ENCODE measurements at places on chromosomes 13 and 19.

- DNase-seq, result no peak
Observed at GRCh38 chr19:17943274-17944221, 10.7 kb downstream of the CCDC124 start.

- no peak for DNase-seq
Observed at GRCh38 chr19:53555352-53555751, 17.4 kb downstream of the ZNF331 start.

DNA sequence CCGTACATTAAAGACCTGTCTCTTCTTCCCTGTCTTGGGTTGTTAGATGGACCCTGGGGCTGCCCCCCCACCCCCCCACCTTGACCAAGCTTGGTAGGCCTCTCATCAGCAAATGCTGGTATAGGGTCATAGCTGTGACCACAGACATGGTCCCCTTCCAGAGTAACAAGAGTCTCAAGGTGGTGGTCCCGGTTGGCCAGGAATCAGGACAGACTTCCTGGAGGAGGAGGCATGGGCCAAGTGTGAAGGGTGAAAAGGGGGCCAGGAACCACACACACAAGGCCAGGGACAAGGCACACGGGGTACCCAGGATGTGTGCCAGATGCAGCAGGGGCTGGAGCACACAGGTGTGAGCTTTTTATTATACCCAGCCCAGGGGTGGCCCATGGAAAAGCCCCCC lies 1.1 kb upstream of the MRI1 start:
- DNase-seq, result no peak

GRCh38 chr19:17681505-17682125 lies 6.5 kb downstream of the UNC13A start:
- no peak for DNase-seq

DNA sequence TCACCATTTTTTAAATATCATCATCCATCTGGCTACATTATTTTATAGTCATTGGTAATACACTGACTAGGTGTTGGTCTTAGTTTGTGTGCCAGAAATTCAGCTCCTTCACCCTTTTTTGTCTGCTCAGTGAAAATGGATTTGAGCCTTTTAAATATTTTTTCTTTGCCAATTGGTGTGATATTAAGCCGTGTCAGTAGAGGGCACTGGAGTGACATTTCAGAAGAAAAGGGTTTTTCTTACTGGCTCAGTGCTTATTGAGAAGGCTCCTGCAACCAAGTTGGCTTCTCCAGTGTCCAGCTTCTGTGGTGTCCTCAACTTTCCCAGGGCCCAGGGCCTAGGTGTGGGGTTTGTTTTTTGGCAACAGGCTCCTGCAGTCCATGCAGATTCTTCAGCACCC lies 546.6 kb downstream of the DACH1 start:
- DNase-seq, result no peak

DNA sequence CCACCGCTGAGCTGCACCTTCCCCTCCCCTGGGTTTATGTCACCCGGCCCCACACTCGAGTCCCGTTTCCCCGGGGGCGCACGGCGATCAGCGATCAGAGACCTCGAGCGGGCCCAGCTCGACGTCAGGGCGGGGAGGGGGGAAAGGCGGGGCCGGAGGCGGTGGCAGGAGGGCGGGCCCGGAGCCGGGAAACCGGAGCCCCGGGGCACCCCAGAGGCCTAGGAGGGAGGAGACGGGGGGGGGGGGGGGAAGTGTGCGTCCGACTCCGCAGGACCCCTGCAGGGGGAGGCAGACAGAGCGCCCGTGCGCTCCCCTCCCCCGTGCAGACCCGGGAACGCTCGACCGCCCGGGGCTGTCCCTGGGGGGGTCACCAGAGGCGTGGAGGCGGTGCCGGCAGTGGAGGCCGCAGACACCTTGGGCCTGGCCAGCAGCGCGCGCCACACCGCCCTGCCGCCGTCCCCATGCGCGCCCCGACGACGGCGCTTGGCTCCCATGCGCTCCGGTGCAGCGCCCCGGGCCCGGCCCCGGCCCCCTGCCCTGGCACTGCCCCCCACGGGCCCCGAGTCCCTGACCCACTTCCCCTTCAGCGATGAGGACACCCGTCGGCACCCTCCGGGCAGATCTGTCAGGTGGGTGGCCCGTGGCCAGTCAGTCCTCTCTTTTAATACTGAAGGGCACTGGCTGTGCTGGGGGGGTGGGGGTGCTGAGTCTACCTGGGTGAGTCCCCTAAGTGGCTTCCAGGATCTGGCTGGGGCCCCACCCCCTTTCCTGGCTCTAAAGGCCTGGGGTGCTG lies 11.8 kb downstream of the PDE4A start:
- DNase-seq, result no peak

GRCh38 chr19:43780706-43781525 lies at the start of gene KCNN4:
Gene KCNN4, minus strand, starts transcription at chr19:43780973. Its CDS starts 112 bp downstream, at chr19:43780861.
- peak; percentile 95 for DNase-seq

DNA sequence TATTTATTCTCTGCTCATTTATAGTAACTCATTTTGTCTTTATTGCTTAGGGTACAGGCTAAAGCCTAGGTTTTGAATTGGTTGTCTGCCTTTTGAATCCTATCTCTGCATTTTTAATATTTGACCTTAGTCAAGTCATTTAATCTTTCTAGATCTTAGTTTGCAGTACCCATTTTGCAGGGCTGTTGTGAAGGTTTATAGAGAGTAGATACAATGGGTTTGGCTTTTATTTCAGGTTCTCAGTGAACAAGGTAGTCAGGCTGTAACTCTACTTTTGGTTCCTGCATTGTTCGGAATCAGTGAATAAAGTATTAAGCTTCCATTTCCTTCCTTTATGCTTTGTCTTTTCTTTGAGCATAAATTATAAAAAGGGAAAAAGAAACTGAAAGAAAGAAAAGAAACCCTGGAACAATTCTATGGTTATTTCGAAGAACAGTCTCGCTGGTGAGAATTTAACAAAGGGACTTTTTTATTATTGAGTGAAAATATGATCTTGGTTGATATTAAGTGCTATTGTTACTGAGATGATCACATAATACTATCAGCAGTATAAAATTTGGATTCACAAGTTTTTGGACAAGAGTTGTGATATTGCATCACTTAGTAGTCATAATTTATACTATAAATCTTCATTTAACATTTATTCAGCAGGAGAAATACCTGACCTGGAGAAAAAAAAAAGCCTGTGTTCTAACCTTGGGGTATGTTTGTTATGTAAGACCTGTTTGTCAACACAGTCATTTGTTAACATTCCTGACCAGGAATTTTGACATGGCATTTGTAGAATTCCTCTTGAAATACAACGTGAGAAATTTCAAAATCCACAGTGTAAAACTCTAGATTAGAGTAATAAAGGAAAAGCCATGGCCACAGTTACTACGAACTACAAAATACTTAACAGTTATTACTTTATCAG lies 91.3 kb downstream of the ZMYM2 start:
- DNase-seq, result no peak

- DNase-seq, result no peak
Observed at GRCh38 chr19:8321986-8322637, 816 bp downstream of the RPS28 start.

- no peak for DNase-seq
Observed at GRCh38 chr19:38685666-38686529, 38.4 kb downstream of the ACTN4 start.

DNA sequence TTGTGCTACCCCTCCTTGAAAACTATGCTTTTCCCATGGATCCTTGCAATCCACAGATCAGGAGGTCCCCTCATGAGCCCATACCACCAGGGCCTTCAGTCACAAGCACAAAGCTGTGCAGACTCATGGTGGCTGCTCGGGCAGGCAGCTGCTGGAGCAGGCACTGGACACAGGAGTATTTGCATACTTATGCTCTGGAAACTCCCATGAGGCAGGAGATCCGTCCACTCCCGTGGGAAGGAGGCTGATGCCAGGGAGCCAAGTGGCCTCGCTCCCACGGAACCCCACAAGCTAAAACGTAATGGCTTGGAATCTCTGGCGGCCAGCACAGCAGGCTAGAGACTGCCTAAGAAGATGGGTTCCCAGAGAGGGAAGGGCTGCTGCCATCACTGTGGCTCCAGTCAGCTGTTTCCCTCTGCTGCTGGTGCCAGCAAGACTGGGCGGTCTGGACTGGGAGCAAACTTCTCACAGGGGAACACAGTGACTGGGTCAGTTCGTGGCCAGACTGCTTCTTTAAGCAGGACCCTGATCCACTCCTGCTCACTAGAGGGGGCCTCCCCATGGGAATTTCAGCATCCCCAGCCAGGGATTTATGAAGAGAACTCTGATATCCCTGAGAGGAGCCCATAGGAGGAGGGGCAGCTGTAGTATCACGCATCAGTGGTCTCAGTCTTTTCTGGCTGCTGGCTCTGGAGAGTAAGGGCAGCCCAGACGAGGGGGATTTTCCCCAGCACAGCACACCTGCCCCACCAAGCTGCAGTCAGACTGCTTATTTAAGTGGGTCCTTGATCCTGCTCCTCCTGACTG lies 370.3 kb upstream of the ATXN8OS start:
- DNase-seq, result no peak

DNA sequence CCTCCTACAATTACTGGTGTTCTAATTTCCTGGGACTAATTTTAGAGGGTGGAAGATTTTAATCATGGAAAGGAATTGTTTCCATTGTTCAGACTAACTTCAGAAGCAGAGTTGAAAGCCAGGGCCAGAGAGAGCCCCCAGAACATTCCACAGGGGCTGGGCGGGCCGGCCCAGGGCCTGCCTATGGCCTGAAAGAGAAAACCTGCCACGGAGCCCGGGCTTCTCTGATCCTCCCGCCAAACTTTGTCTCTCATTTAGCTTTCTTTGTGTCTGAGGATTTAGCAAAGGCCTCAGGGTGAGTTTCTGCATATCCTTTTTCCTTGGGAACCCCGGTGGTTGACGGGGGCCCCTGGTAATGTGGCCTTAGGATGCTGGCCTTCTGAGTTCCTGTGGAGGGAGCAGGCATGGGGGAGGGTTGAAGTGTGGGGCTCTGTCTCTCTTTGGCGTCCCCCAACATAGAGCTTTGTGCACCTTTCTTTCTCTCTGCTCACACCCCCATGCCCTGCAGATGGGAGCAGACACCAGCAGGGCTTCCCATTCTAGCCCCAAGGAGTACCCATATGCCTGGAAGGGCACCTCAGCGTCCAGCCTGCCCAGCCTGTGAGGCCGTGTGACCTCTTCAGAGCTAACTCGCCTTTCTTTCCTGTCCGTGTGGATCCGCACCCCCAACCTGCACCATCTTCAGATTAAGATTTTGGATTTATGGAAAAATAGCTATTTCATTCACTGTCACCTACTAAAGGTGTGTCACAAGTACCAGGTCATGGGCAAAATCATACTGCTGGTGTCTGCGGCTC lies 539.5 kb downstream of the FGF9 start:
- no peak for DNase-seq

DNA sequence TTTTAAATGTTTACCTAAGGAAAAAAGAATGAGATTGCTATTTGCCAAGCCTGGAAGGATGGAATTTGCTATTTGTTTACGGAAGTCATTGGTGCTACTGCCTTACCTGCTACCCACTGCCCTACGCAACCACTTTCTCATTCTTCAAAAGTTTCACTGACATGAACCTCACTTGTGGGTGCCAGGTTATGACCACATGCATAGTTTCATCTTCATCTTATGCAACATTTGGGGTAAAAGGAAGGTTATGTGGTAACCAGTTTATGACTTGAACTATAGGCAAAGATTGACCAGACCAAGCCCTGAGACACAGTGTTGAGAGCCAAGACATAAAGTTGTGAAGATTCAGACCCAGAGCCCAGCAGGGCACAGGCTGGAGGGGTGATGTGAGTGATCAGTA lies 142.5 kb downstream of the LACC1 start:
- DNase-seq, result no peak

DNA sequence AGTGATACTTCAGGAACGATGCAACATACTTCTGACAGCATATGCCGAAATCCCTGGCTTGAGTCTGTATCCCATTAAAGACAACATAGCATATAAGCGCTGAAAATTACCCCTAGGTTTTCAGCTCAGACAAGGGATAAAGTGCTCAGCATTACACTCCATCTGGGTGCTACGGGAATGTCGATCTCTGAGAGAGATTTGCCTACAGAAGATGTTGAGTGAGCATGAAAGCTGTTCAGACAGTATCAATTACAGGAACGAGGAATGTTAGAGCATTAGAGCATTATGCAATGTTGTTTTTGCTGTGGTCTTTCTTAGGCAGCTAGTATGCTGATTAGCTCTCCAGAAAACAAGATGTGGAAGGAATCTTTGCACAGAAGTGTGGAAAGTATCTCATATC lies 484.5 kb downstream of the LIG4 start:
- no peak for DNase-seq

DNA sequence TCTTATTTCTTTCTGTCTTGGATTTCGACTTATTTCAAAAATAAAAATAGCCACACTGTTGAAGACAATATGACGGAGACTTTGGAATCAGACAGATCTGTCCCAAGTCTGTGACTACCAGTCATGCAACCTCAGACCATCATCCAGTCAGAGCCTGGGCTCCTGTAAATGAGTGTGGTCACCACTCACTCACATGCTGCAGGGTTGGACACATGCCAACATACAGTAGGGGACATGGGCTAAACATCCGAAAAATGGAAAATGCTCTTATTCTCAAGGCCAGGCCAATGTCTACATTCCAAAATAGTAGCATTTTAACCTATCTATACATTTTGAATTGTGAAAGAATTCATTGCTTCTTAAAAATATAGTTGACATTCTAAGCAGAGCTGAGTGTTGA lies 75.5 kb upstream of the EDNRB start:
- no peak for DNase-seq

DNA sequence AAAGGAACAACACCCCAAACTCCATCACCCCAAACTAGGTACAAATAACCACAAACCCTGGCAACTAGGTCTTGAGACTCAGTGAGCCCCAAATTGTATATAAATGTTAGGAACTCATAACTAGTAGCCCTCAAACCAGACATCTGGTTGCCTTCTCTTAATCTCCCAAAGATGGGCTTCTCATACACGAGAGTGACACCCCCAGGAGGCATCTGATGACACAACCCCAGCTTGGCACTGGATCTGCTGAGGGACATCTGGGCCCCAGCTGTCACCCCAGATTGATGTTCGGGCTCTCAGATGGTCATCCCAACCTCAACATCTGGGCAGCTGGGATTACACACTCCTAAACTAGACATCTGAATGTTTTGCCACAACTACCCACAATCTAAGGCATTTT lies 14.8 kb downstream of the RABAC1 start:
- DNase-seq, result no peak

DNA sequence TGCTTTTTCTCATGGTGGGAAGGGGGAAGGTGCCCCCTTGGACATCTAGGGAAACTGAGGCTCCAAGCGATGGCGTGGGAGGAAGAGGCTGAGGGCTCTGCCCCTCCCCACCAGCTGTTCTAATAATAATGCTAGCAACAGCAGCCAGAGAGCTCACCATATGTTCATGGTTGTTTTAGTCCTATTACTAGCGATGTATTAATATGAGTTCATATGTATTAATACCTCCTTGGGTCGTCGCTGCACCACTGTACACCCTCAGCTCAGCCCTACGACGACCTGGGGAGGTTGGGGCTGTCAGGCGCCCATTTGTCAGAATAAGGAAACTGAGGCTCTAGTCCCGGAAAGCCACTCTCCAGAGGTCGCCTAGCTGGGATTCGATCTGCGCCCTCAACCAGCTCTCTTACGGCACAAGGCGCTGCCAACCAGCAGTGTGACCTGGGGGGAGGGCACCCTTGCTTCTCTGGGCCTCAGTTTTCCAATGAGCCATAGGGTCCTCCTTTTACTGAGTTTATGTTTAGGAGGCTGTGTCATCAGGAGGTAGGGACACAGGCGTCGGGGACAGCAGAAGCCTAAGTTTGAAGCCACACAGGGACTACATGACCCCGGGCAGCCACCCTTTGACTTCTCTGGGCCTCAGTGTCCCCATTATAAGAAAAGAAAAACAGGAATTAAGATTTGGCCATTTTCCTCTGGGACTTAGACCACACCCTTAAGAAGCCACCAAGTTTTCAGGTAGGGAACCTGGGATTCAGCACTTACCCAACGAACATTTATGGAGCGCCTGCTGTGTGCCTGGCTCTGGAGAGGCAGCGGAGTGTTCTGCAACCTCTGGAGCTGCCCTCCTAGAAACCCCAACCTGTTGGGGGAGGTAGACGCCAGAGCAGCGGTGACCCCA lies 664 bp downstream of the MAST3 start:
- no peak for DNase-seq
